Suppressor macrophage (primary cell): ENCODE measurements at places on chromosomes 2 and 18.

- no peak for DNase-seq
These were observed 15.9 kb upstream of the TGFA start for GRCh38 chr2:70569559-70569958.

- DNase-seq, result no peak
These were observed 6.7 kb downstream of the EHD3 start for GRCh38 chr2:31240381-31241365.

DNA sequence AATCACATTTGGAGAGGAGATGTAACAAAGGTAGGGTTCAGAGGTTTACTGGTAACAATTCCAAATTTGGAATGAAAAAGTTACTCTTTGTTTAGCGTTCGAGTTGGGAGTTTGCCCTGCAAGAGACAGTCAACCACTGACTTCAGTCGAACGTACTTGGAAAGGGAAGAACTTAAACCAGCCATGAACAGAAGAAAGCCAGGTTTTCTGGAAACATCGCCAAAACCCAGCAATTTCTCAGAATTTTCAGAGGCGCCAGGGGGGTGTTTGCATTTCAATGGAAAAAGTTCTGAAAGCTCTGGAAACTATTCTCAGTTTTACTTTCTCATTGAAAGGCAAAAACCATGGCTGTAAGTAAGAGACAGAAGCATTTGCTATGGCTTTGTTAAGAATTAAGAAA lies 28.5 kb upstream of the AQP4 start:
- no peak for DNase-seq

DNA sequence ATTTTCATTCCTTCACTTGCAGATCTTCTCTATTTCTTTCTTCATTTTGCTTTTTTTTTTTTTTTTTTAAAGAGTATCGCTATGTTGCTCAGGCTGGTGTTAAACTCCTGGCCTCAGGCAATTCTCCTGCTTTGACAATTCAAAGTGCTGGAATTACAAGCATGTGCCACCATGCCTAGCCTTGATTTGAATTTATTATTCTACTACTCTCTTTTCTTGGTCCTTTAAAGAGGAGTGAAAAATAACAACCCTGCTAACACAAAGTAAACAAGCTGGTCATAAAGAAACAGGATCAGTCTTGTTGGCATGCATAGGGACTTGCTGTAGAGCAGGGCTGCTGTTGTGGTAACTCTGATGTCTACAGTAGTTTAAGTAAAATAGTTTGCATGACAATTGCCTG lies 1615.3 kb upstream of the ZEB2 start:
- DNase-seq, result no peak

GRCh38 chr18:58565021-58565420 lies 63.9 kb downstream of the ALPK2 start:
- peak; percentile 94 for DNase-seq

DNA sequence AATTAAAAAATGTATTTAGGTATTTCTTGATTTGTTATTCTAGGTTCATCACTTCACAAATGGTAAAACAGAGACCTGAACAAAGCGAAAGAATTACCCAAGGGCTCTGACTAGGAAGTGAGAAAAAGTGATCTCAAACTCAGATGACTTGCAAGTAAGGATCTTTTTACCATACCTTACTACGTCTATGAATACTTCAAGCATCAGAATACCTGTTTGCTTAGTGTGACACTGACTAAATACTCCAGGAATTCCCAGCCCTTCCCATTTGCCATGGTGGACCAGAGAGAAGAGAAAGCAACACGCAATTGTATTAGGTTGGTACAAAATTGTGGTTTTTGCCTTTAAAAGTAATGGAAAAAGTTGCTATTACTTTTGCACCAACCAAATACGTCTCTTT lies 35.8 kb upstream of the FIGN start:
- no peak for DNase-seq

- peak; percentile 83 for DNase-seq
These were observed 27.2 kb downstream of the PPP3R1 start for GRCh38 chr2:68225119-68225632.

GRCh38 chr18:48898521-48898920 lies 52.2 kb downstream of the SMAD7 start:
- DNase-seq, result no peak

- peak; percentile 8 for DNase-seq
These were observed 14.3 kb upstream of the TRIB2 start for GRCh38 chr2:12702168-12703121.

DNA sequence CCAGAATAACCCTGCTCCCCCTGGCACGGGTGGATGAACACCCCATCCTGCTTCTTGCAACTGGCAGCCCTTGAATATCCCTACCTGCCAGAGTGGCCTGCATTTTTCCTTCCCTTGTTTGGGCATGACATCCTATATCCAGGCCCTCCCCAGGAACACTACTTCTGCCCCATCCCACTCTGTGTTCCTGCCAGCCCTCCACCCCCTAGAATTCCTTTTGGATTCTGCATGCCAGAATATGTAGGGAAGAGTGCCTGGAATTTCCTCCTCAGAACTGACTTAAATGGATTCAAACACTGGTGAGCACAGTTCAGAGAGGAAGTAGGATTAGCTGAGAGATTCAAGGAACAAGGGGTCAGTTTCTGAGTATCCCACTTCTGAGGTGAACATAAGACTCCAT lies 123.5 kb upstream of the PELI1 start:
- DNase-seq, result no peak

DNA sequence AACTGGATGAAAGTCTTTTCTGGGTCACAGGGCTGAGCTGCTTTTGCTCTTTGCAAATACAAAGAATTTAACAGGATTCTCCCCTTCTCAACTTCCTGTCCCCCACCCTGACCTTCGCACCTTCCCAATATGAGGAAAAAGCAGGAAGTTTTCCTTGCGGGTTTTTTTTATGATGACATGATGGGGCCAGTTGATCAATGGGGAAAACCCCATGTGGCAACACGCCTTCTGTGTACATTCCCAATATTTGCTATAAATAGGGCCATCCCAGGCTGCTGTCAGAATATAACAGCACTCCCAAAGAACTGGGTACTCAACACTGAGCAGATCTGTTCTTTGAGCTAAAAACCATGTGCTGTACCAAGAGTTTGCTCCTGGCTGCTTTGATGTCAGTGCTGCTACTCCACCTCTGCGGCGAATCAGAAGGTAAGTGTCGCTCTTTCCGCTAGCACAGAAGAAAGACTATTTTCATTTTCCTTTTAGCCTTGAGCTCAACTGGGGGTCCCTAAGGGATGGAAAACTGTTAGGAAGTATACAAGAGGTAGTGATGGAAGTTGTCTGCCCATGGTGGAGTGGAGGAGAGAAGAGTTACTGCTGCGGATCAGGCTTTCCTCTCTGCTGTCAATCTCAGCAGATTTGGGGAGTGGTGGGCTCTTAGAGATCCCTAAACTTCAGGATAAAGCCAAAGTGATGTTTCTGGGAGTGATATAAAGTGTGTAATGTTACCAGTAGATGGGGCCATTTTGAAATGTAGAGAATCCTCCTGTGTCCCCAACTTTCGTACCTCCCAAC lies at the start of gene CCL20:
CCL20 (plus strand) TSS at position 281 of the 792 bp plus-strand sequence; CDS start at position 351, 70 bp downstream.
- no peak for DNase-seq

- no peak for DNase-seq
These were observed 87.3 kb upstream of the PPP1CB start for GRCh38 chr2:28664120-28664842.

- DNase-seq, result no peak
These were observed 290.9 kb downstream of the AGAP1 start for GRCh38 chr2:235784788-235785187.

- no peak for DNase-seq
These were observed 19.3 kb upstream of the RBBP8 start for GRCh38 chr18:22913861-22914260.

GRCh38 chr2:122001441-122001874 lies 246.0 kb downstream of the TSN start:
- DNase-seq, result no peak

DNA sequence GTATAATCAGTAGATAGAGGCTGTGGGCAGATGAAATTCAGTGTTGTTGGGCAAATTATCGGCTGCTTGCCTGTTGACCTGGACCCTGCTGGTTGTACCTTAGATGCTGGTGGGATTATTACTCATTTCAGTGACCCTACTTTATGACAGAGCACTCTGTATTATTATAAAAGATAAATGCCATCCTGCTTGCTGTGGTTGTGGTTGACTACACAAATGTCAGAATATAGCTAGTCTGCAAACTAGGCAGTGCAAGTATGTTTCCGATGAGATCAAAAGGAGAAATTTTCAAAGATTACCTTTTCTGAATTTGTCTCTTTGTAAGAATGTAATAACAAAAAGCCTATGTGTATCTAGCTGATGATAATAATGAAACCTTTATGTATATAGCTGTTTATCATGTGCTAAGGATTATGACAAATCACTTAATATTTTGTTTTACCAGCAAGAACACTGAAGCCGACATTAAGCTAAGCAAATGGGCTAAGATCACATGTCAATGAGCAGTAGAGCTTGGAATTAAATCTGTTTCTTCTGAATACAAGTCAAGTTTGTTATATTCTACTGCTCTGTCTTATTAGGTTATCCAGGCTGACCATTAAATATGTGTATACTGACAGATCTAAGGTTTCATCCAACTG lies 219.2 kb downstream of the CAMKMT start:
- DNase-seq, result no peak

DNA sequence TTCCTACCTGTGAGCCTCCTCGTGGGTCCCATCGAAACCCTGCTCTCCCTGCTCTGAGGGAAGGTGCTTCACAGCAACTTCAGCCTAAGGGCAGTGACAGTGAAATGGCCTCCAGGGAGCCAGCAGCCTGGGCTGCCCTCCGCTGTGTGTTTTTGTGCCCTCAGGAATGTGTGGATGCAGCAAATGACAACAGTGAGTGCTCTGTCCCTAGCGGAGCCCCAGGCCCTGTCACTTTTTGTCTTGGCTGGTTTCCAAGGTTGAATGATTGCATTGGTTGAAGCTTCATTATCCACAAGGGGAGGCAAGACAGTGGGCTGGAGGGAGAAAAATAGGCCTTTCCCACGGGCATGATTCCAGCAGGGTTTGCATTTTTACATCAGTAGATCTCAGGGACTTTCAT lies 42.9 kb downstream of the STON1 start:
- no peak for DNase-seq

DNA sequence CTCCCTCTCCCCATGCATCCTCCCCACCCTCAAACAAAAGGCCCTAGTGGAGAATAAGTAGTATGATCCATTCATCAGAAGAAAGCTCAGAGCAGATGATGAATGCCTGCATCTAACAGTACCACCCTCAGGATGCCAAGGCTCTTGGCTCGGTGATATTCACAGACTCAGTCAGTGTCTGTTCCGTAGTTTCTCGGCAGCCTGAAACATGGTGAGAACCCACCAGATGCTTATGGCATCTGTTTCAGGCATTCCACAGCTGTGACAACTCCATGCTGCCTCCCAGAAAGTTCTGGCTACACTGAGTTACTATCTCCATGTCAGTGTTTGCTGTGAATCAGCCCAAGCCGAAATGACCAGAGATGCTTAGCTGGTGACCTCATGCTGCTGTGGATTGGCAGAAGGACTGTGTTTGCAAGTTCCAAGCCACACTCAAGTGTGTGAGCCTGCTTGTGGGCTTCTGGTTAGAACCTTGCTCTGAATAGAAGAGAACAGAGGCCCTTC lies 83.9 kb downstream of the WDSUB1 start:
- DNase-seq, result no peak

DNA sequence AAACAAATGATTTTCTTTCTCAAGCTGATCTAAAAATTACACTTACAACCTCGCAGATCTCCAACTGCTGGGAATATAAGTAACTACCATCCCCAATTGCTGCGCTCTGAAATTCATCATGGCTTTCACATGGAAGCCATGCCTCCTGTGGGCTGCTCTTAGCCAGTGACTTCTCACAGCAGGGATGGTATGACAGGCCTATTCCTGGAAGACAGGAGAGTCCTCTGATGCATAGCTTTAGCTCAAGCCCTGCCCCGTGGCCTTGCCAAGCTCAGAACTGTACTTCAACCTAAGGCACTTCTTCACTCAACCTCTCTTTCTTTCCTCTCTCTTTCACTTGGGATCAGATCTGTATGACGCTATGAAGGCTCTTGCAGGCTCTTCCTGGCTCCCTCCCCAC lies 12.6 kb upstream of the ELAC1 start:
- no peak for DNase-seq

- DNase-seq, result no peak
These were observed 1.7 kb downstream of the SCN2A start for GRCh38 chr2:165240916-165241315.

GRCh38 chr2:48069769-48070168 lies 163.5 kb upstream of the FBXO11 start:
- DNase-seq, result peak; percentile 16
